NCI-H460 (cell line): ENCODE measurements at places on chromosomes 4 and X. TPM values are rescaled to one million over a fixed set of nuclear protein-coding genes. Genes with fewer than 3 reads are reported as not detected.

The SLC6A8 gene
- 42.0 and 45.6 TPM in 2 replicates for total RNA-seq

The ARL9 gene
- not detected in 2 replicates for total RNA-seq

The DRD5 gene
- not detected in 2 replicates for total RNA-seq

The FAM9B gene
- not detected in 2 replicates for total RNA-seq
